ENCODE measurements at places on chromosomes 11 and 22.

DNA sequence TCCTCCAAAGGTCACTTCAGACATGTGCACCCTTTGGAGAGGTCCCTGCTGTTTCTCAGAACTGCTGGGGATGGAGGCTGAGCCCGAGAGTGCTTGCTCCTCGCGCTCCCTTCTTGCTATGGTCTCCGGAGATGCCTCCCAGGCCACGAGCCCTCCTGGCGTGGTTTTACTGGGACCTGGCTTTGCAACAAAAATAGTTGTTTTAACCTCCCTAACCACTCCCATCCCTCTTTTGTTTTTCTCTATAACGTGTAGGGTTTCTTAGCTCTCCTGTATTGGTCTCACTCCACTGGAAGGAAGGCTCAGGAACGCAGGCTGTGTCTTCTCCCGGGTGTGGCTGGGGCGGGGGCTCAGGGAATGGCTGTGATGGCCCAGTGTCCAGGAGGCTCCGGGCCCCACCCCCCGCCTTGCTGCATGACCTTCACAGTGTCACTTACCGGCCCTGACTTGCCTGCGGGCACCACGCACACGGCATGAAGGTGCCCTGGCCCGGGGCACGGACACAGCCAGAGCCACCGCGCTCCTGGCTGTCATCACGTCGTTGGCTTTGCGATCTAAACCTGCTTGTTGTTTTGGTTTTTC lies 5.6 kb downstream of the PTDSS2 start:
- no peak for DNase-seq

GRCh38 chr11:65714433-65714832 lies 2.4 kb downstream of the KAT5 start:
- no peak for DNase-seq

- no peak for DNase-seq
These were observed 62.7 kb upstream of the FTH1 start for GRCh38 chr11:62030071-62030684.

GRCh38 chr11:19576054-19576453 lies 136.6 kb upstream of the NAV2 start:
- no peak for DNase-seq

GRCh38 chr22:48748113-48748859 lies 1079.4 kb downstream of the BRD1 start:
- DNase-seq, result no peak

- DNase-seq, result no peak
These were observed 35.9 kb upstream of the P4HA3 start for GRCh38 chr11:74347381-74347780.

All from hematopoietic multipotent progenitor cell treated with erythropoietin and hydrocortisone succinate and interleukin-3 and kit ligand, for 8 days (in vitro differentiated cells).